Fibroblast of lung (primary cell): ENCODE measurements at places on chromosomes 1 and 21.

- no peak for DNase-seq
Observed at GRCh38 chr1:231163830-231164427, 2.1 kb downstream of the TRIM67 start.

DNA sequence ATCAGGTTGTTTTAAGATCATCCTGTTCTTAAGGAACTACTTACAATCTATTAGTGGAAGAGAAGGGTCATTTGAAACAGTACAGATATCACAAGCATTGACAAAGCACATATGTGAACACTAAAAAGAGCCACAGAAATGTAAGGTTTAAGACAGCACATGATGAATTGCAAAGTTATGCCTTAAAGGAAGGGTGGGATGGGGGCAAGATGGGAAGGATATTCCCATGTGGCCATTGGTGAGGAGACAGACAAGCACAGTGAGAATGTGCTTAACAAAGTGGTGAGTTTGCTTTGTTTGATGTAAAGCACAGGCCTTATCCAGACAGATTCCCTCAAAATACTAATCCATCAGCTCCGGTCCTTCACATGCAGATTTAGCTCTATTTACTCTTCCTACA, 151.6 kb upstream of the IVNS1ABP start:
- DNase-seq = no peak

GRCh38 chr1:224789311-224789710, 140.2 kb upstream of the DNAH14 start:
- no peak for DNase-seq

DNA sequence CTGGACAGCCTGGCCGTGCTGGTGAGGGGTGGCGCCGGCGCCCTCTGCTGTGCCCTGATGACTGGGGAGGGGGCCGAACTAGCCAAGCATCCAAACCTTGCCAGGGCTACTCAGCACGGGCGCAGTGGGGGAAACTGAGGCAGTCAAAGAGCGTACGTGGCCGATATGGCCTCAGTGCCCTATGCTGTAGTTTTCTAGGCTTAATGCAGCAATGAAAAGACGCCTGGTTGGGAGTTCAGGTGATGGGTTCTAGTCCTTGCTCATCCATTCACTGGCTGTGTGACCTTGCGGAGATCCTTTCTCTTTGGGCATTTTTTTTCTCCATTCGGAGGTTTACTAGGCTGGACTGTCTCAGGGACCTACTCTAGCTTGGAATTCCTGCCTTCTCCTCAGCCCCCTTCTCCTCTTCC, 822 bp downstream of the MTX1 start:
- DNase-seq = no peak

GRCh38 chr1:211323156-211324063, 3.2 kb upstream of the TRAF5 start:
- DNase-seq = peak; percentile 49

GRCh38 chr1:221150996-221151395, 271.8 kb downstream of the HLX start:
- DNase-seq = peak; percentile 11

DNA sequence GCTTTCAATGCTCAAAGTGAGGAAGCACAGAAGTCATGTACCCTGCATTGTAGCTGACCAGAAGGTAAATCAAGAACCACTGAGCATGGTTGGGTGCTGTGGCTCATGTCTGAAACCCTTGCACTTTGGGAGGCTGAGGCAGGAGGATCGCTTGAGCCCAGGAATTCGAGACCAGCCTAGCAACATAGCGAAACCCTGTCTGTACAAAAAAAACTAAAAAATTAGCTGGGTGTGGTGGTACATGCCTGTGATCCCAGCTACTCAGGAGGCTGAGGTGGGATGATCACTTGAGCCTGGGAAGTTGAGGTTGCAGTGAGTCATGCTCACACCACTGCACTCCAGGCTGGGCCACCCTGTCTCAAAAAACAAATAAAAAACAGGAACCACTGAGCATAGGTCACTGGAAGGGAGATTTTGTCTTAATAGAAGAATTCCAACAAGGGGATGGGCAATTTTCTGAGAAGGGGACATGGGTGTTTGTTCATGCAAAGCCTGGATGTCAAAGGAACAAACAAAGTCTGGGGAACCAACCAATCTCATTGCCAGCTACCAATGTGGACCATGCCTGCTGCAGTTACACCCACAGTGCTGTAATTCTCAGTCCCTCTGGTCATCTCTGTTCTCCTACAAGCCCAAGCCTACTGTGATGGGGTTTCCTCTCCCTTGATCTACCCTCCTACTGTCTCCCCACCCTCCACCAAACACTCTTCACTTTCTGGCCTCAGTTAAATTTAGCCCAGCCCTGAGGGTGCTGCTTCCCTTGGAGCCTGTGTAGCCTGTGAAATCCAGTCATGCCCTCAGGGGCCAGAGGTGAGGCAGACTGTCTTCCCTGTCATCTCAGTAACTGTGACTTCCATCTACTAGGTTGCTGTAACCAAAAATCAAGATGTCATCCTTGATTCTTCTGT, 47.9 kb downstream of the ELF3 start:
- DNase-seq = peak; percentile 23
